ENCODE measurements at places on chromosomes 2 and 18.

GRCh38 chr2:9824956-9825720, 18.1 kb upstream of the TAF1B start:
- H3K27ac ChIP-seq: no peak overlapping the region
- H3K4me1 ChIP-seq: no peaks in the 10 kb centered on the region
- no peaks in the 10 kb centered on the region for H3K36me3 ChIP-seq
- no peaks in the 10 kb centered on the region for H3K27me3 ChIP-seq
- H3K4me3 ChIP-seq: no peak overlapping the region
- no peak for DNase-seq

- no peak for DNase-seq
- no peaks in the 10 kb centered on the region for H3K27me3 ChIP-seq
- no peak overlapping the region for H3K27ac ChIP-seq
- no peaks in the 10 kb centered on the region for H3K36me3 ChIP-seq
- H3K4me1 ChIP-seq: no peaks in the 10 kb centered on the region
These were observed 314.0 kb upstream of the SALL3 start for GRCh38 chr18:78665644-78666043.

- DNase-seq: no peak
- no peak overlapping the region for H3K4me3 ChIP-seq
- H3K27me3 ChIP-seq: no peaks in the 10 kb centered on the region
- no peaks in the 10 kb centered on the region for H3K36me3 ChIP-seq
These were observed 34.3 kb downstream of the DARS1 start for GRCh38 chr2:135951041-135951583.

GRCh38 chr2:179140571-179140970, 90.6 kb upstream of the CCDC141 start:
- no peaks in the 10 kb centered on the region for H3K4me1 ChIP-seq
- H3K36me3 ChIP-seq: no peaks in the 10 kb centered on the region
- H3K27me3 ChIP-seq: no peaks in the 10 kb centered on the region
- DNase-seq: no peak
- no peak overlapping the region for H3K4me3 ChIP-seq
- H3K27ac ChIP-seq: no peak overlapping the region

DNA sequence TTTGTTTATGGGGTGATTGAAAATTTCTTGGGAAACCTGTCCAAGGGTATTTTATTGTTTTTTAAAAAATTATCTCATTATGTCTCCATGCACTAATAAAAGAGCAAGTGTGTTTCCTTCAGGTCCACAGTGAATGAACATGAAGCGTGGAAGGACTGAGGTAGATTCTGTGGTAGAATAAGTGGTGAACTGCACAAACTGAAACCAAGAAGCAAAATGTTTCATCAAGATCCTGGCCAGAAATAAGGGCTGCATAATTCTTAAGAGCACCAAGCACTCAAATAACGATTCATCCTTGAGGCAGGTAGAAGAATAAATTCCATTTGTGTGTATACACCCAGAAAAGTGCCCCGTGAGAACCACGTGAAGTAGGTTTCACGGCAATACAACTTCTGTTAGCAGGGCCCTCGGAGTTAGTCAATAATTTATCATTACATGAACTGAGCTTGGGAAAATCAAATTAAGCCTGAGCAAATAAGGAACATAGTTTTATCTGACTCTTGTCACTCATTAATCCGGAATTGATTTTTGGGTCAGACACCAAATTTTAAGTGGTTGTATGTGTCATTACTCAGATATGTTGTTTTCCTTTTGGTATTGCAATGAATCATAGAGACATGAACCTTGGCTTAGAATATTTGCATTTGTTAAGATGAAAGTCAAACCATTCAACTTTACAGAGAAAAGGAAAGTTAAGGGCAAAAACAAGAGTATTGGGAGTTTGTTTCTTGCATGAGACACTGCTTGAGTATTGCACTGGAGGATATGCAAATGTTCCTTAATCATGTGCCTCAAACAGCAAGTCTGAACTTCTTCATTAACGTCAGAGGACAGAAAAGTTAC, 472.6 kb upstream of the NETO1 start:
- no peaks in the 10 kb centered on the region for H3K4me1 ChIP-seq
- no peaks in the 10 kb centered on the region for H3K36me3 ChIP-seq
- H3K4me3 ChIP-seq: no peak overlapping the region
- no peak for DNase-seq
- H3K27ac ChIP-seq: no peak overlapping the region

DNA sequence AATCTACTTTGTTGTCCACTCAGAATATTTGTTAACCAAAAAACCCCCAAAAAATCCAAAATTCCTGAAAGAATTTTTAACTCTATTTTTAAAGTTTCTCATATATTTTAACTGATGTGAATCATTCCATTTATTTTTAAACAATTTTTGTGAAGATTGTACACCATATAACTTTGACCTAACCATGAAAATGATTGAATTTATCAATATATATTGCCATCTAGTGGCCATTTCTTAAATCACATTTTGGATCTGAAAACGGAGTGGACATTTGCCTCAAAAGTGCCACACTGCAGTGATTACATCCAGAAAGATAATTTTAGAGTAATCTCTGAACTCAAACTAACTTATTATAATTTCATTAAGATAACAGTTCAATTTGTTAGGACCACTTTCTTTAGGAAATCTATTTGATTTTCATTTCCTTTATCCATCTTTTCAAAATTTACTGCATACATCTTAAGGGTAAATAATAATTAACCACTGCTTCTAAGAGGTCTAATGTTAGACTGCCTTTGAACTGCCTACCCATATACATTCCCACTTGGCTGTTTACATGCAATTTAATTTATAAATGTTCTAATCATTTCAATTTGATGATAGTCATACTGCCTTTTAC, 71.1 kb downstream of the DSC3 start:
- no peaks in the 10 kb centered on the region for H3K36me3 ChIP-seq
- H3K4me1 ChIP-seq: peaks cover 3% of the 10 kb centered on the region
- no peak overlapping the region for H3K4me3 ChIP-seq
- no peaks in the 10 kb centered on the region for H3K27me3 ChIP-seq

GRCh38 chr2:29165362-29166241, 50.4 kb downstream of the CLIP4 start:
- H3K4me3 ChIP-seq: no peak overlapping the region
- DNase-seq: no peak

GRCh38 chr2:15734674-15735483, 143.2 kb downstream of the DDX1 start:
- no peak overlapping the region for H3K27ac ChIP-seq
- H3K4me3 ChIP-seq: no peak overlapping the region
- H3K27me3 ChIP-seq: no peaks in the 10 kb centered on the region
- H3K36me3 ChIP-seq: no peaks in the 10 kb centered on the region
- no peak for DNase-seq

DNA sequence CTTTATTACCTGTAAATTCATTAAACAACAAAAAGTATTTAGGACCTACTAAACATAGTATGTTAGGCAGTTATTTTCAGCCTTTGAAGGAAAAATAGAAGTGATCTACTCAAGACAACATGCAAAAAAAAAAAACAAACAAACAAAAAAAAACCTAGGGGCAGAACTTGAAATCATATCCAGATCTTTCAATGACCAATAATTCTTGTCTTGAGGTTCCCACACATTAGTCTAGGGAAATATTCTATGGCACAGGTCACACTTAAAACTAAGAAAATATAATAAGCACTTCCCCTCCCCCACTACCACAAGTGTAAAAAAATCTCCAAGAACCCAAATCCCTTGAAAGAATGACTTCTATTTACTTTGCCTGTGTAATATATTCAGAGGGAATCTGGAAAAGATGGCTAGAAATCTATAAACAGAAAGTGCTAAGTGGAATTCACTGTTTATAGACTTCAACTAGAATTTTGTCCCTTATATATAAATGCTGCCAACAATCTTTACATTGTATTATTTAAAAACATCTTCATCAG, 3.5 kb downstream of the PELI1 start:
- H3K27me3 ChIP-seq: no peaks in the 10 kb centered on the region
- no peak overlapping the region for H3K27ac ChIP-seq
- H3K4me3 ChIP-seq: no peak overlapping the region
- DNase-seq: no peak

DNA sequence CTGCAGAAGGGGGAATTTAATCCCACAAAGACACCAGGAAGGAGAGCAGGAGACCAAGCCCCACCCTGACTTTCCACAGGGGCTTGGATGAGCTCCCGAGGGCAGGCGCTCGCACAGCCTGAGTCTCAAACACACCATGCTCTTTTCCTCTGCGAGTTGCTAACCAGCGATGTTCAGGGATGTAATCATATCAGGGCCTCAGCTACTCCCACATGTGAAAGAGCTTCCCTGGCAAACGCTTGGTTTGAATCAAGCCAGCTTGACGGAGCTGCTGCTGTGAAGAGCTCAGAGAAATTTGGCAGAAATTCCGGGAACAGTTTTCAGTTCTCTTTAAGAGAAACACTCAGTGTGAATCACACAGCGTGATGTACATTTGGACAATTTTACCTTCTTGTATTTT, 385.8 kb downstream of the GALR1 start:
- no peak for DNase-seq
- H3K4me1 ChIP-seq: no peaks in the 10 kb centered on the region
- no peak overlapping the region for H3K27ac ChIP-seq
- no peaks in the 10 kb centered on the region for H3K27me3 ChIP-seq
- no peak overlapping the region for H3K4me3 ChIP-seq

DNA sequence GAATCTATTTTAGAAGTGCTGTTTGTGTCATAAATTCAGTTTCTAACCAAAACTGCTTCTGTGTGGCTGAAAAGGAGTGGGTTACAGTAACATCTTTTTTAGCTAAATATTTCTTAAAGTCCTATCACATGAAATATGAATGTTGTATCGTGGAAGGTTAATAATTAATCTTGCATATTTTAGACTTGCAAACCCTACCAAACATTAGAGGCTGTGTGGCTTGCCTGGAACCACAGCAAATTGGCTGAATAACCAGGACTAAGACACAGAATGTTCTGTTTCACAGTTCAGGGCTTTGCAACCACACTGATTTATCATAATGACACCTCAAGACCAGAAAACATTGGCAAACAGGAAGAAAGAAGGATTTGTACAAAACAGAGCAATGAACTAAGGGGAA, 208.9 kb upstream of the CNTNAP5 start:
- H3K4me1 ChIP-seq: no peaks in the 10 kb centered on the region
- DNase-seq: no peak
- H3K4me3 ChIP-seq: no peak overlapping the region

- no peak overlapping the region for H3K27ac ChIP-seq
- H3K27me3 ChIP-seq: no peaks in the 10 kb centered on the region
- H3K4me1 ChIP-seq: no peaks in the 10 kb centered on the region
- no peak for DNase-seq
These were observed 632.9 kb upstream of the CELF4 start for GRCh38 chr18:38198526-38198925.

DNA sequence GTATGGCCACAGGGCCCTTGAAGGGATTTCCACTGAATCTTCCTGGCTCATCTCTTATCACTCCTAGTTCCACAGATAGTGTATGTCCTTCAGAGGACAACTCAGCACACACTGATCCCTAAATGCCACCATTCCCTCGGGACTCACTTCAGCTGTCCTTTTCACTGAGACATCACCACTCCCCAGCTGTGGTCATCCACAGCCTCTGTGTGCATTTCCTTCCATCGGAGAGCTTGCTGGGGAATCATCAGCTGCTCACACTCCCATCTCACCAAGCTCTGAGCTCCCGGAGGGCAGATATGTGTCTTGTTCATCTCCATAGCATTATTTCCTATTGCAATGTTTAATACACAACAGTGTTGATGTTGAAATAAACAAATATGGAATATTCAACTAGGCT, 759.5 kb downstream of the RNF144A start:
- no peaks in the 10 kb centered on the region for H3K27me3 ChIP-seq
- H3K27ac ChIP-seq: no peak overlapping the region
- no peaks in the 10 kb centered on the region for H3K36me3 ChIP-seq
- H3K4me1 ChIP-seq: no peaks in the 10 kb centered on the region

All from colonic mucosa (tissue), 4 donors.